Natural killer cell (primary cell): ENCODE measurements at places on chromosomes 16 and 17. TPM values are rescaled to one million over a fixed set of nuclear protein-coding genes. Genes with fewer than 3 reads are reported as not detected.

The ZFPM1 gene
- 64.6 TPM for total RNA-seq

The ZNF688 gene
- total RNA-seq: 16.9 TPM

The AANAT gene
- total RNA-seq: 0.50 TPM

The SDR42E1 gene
- total RNA-seq: 6.3 TPM

The IL34 gene
- total RNA-seq: 0.54 TPM

The MPV17L gene
- not detected for total RNA-seq

The CDH5 gene
- not detected for total RNA-seq
